ENCODE measurements at places on chromosomes 12 and 14. TPM values are rescaled to one million over a fixed set of nuclear protein-coding genes. Genes with fewer than 3 reads are reported as not detected.
A peak's percentile ranks its signal among the peaks of the same experiment; 100 is the strongest.

The SELPLG gene
- 1.0 TPM for total RNA-seq

The ATXN7L3B gene
- total RNA-seq: 20.5 TPM

The MUCL1 gene
- not detected for total RNA-seq

The CLEC9A gene
- total RNA-seq: not detected

The SRRM4 gene
- not detected for total RNA-seq

The OR11H6 gene
- total RNA-seq: not detected

The NRIP2 gene
- not detected for total RNA-seq

The OASL gene
- total RNA-seq: 0.29 TPM

The GPR132 gene
- total RNA-seq: 0.29 TPM

The RNF212B gene
- not detected for total RNA-seq

The DIO3 gene
- not detected for total RNA-seq

The PPFIA2 gene
- 0.80 TPM for total RNA-seq

The BEST3 gene
- total RNA-seq: 2.2 TPM

The NACA gene
- total RNA-seq: 1,115 TPM

The TEX52 gene
- total RNA-seq: not detected

DNA sequence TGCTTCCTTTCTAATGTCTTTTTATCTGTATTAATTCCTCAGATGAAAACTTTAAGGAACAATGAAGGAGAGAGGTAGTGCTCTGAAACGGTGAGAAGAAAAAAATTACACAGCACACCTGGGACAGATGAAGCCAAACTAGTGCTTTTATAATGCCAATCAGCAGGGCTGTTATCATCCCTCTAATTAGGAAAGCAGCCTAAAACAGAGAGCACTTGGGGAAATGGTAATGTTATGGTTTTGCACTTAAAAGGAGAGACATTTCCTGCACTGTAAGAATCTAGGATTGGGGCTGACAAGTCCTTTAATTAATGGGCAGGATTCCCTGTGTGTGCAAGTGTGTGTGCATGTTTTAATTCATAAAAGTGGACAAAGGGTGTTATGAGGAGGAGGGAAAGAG lies 4.8 kb upstream of the LMO3 start:
- no peak for DNase-seq

- DNase-seq: no peak
Measured at GRCh38 chr12:94566345-94566744, 84.0 kb downstream of the TMCC3 start.

DNA sequence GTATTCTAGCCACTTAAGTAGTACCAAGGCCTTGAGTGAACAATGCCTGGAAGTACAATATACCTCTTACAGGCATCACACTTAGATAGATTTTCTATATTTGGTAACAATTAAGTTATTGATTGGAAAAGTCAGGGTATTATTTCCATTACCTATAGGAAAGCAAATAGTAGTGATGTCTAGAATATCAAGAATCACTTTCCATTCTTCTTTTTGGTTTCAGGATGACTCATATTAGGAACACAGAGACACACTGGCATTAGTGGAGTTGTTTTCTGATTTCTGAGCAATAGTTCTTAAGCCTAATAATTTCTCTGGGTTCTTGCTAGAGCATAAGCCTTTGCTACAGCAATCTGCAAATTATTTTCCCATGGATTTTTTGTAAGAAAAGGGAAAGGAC lies 1640.0 kb upstream of the SEL1L start:
- no peak for DNase-seq

DNA sequence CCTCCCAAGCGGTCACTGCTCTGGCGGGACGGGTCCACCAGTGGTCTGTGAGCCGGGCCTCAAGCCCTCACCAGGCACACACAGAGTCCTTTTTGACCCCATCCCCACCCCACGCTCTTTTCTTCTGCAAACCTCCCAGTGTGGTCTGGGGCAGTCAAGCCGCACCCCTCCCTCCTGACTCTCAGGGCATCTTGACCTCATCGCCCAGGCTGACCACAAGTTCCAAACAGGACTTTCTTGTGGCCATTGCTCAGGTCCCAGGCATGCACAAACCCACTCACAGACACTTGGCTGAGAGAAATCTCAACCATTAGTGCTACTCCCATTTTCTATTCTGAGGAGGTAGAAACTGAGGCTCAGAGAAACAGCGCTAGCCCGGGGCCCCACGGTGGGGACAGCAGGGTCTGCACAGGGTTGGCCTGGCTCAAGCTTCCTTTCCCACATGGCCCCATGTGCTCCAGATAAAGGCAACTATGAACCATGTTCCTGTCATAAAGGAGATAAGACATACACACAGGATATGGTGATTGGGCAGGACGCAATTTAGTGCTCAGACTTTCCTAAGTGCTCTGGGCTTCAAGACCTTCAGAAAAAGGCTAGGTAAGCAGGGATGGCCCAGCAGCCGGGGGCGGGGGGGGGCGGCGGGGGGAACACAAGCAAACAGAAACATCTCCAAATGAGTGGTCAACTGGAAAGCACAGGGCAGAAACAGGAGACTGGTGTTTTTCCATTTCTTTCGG lies 69.6 kb downstream of the ITPK1 start:
- DNase-seq: no peak

DNA sequence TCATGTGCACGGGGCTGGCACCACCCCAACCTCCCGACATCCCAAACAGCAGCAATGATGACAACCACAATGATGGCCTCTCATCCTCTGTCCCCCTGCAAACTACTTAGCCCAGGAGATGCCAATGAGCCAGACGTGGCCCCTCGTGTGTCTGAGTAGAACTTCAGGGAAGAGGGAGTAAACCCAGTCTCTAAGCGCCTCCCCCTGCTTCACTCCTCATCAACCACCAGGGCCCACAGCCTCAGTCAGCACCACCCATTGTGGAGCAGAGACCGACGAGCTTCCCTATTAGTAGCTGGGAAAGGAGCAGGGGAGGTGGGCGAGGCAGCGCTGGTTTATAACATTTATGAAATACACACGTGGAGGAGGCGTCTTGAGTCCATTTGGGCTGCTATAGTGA lies 182.7 kb upstream of the SFSWAP start:
- no peak for DNase-seq

- no peak for DNase-seq
Measured at GRCh38 chr12:89289720-89290119, 62.6 kb downstream of the DUSP6 start.

GRCh38 chr12:40745386-40745785 lies 53.1 kb downstream of the CNTN1 start:
- DNase-seq: no peak

DNA sequence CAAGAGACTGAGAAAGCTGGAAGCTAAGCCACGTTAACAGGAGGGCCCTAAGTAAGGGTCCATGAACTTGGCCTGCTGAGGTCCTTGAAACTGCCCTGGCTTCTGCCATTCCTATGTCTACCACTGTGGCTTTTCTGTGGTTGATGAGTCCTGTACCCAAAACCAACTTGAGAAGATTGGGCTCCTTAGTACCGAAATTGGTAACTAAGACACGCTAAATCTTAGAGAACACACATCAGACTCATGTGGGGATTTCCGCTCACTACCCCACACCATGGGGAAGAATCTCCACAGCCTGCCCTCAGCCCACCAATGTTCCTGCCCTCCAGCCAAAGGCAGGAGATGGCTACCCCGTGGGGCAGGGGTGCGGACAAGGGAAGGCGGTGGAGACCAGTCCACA lies 232.9 kb downstream of the SPTSSA start:
- DNase-seq: no peak

DNA sequence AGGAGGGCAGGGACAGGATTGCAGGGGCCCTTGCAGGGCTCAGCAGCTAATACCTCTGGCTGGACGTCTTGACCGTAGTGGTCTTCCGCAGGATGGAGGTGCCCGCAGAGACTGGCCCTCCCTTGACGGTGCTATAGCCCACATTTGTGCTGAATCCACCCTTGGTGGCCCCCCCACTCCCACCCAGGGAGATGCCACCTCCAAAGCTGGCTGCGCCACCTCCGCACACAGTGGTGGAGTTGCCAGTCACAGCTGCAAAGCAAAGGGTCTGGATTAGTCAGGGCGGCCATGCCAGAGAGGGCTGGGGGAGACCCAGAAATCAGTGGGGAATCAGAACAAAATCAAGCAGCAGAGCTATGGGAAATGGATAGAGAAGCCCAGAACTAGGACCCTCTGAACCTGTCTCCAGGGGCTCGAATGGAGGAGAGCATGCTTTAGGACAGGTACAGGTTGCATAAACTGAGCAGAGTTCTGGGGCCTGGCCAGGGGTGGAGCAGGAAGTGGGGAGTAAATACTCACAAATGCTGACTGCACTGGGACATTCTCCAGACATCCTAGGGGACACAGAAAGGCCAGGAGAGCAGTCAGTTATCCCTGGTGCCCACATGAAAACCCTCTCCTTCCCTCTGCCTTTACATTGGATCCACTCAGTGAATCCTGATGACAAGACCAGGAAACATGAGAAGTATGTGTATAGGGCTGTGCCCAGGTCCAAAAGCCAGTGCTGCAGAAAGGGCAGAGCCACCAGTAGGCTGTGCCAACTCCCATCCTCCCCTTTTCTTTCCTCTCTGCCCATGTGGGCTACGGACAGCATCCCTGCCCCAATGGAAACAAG lies 8.1 kb upstream of the KRT4 start:
- DNase-seq: no peak

GRCh38 chr14:92552066-92552465 lies 38.5 kb downstream of the RIN3 start:
- DNase-seq: no peak

DNA sequence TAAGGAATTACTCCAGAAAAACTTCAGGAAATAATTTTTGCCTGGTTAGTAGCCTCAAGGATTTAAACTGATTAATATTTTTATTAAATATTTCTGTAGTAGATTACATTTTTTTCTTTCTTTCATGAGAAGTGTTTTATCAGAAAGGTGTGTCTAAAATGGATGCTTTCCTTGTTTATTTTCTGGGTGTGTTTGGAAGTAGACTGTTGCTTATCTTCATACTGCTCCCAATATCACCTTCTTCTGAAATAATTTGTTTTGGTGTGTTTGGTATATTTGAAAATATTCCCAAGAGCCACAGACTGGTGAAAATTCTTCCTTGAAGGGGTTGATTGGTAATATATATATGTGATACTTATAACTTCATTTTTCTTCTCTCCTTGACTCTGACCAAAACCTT lies 10.1 kb upstream of the REP15 start:
- no peak for DNase-seq

- peak; percentile 46 for DNase-seq
Measured at GRCh38 chr12:92784797-92785562, 82.2 kb downstream of the PLEKHG7 start.

DNA sequence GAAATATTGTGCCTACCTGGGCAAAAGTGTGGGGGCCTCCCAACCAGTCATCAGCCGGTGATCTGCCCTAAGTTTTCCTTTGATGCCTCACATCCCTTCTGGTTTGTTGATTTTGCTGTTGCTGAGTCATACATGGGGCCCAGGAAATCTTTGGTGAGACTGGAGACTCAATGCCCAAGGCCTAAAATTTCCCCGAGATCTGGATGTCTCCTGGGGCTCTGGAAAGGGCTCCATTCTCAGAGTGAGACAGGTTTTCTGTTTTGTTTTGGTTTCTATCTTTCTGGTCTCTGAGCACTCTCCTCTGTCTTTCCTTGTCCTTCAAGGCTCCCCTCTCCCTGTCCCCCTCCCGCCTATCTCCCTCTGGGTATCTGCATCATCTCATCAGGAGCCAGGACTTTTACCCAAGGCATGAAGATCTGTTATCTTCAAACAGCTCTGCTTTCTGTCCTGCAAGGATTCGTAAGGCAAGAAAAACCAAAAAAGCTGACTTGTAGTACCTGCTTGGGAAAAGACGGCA lies 152.8 kb upstream of the MAX start:
- DNase-seq: no peak

- DNase-seq: no peak
Measured at GRCh38 chr14:74257078-74257940, 18.1 kb downstream of the VSX2 start.

- DNase-seq: no peak
Measured at GRCh38 chr14:55088356-55088755, 36.9 kb downstream of the MAPK1IP1L start.

GRCh38 chr12:42483521-42483790 lies 106.1 kb downstream of the PRICKLE1 start:
- DNase-seq: no peak

DNA sequence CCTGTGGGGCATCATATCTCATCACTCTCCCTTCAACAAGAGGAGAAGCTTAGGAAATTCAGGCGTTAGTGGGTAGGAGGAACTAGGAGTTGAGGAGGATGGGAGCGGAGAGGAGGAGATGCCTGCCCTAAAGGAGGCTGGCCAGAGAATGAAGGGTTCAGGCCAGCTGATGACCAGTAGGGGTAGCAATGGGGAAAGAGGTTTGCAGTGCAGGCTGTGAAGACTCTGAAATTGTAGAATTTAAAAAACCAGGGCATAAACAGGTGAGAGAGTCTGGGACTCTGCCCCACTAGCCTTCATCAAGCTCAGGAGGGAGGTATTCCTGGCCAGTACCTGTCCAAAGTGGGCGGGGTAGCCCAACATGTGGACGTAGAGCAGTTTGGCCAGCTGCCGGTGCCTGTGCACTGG lies 809 bp downstream of the AP1G2 start:
- no peak for DNase-seq

Measured in epithelial cell of proximal tubule (primary cell).